ENCODE measurements at places on chromosomes 11 and 22.

DNA sequence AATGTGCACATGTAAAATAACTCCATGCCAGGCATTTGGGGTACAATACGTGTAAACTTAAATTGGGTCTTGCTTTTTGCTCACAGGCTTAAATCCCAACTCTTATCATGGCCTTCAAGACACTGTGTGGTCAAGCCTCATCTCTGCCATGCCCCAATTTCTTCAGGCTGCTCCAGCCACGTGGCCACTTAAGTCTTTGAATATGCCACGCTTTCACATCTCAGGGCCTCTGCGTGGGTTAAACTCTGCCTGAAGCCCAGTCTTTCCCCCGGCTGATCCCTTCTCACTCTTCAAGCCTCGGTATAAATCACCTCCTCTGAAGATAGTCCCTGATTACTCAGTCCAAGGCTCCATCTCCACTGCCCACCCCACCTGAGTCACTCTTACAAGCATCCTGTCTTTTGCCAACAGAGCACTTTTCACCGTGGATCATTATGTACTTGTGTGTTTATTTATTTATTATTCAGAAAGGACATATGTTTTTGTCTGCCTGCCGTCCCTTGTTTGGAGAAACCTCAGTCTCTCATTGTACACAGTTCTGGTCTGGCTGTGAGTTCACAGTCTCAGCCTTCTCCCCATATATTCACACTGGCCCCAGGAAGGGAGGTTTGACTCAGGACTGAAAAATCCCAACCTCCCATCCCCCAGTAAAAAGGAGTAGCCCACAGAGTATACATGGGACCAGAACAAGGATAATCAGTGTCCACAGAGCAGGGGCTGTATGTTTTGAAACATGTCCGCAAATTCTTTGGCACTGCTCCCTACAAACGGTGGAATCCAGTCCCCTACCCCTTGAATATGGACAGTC, 344.7 kb downstream of the MN1 start:
- no peak for DNase-seq

- no peak for DNase-seq
These were observed 33.4 kb downstream of the SERPINH1 start for GRCh38 chr11:75595429-75595828.

GRCh38 chr11:35289821-35290220, 129.5 kb downstream of the SLC1A2 start:
- DNase-seq: no peak

- no peak for DNase-seq
These were observed 6.3 kb downstream of the AMPD3 start for GRCh38 chr11:10461276-10461790.

DNA sequence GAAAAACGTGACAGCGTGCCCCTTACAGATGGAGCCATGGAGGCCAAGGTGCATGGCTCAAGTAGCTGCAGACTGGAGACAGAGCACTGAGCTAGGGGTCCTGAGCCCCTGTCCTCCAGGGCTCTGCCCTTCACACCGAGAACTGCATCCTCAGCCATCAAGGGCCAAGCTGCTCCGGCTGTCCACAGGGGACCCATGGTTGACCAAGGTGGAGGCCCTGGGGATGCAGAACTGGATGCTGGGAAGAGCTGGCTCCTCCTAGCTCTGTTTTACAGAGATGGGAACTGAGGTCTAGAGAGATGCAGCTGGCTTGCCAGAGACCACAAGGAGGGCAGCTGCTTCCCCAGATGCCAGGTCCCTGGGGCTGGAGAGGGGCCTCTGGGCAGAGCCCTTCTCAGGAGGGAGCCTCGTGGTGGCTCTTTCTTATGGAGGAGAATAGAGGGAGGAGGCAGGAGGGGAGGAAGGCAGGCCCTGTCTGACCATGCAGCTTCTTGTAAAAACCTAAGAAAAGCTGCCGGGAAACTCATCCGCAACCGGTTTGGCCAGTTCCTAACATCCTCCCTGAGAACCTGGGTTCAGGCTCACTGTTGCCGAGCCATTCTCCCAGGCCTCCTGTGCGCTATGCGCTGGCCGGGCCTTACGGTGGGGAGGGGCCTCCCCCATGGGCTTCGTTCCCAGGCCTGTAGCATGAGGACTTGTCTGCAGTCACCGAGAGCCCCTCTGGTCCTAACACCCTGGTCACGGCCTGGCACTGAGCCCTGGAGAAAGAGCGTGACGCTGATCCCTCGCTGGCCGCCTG, 80.6 kb downstream of the WNT7B start:
- DNase-seq: no peak

GRCh38 chr22:37274380-37274862, 7.9 kb upstream of the CYTH4 start:
- DNase-seq: no peak

GRCh38 chr11:19677381-19678080, 35.1 kb upstream of the NAV2 start:
- no peak for DNase-seq

- DNase-seq: no peak
These were observed 93.8 kb upstream of the FGF3 start for GRCh38 chr11:69912911-69913451.

- no peak for DNase-seq
These were observed 690.3 kb downstream of the FAM181B start for GRCh38 chr11:82043316-82043715.
